ENCODE measurements at places on chromosomes 12 and 14.

DNA sequence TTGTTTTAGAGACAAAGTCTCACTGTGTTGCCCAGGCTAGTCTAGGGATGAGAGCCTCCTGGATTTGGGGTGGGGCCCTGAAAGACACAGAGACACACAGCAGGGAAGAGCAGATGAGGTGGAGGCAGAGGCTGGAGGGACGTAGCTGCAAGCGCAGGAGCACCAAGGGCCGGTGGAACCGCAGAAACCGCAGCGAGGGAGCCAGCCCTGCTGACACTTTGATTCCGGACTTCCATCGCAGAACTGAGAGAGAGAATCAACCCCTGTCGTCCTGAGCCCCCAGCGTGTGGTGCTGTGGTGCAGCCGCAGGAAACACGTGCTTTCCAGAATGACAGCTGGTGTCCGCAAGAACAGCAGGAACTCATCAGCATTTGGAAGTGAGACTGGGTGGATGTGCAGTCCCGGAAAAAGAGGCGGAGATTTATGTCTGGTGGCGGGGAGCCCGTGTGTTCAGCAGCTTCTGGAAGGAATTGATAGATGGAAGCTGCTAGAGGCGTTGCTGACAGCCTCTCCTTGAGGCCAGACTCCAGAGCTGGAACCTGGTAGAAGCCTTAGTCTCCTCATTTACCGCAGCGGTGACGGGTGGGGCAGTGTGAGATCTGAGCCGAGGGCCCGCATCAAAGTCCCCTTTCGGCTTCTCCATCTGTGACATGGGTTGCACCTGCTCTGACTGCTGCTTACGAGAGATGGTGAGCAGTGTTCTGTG, 21.9 kb upstream of the KLC1 start:
- DNase-seq: peak; percentile 73

- DNase-seq: no peak
These were observed 7.6 kb downstream of the CDCA4 start for GRCh38 chr14:105013150-105013785.

DNA sequence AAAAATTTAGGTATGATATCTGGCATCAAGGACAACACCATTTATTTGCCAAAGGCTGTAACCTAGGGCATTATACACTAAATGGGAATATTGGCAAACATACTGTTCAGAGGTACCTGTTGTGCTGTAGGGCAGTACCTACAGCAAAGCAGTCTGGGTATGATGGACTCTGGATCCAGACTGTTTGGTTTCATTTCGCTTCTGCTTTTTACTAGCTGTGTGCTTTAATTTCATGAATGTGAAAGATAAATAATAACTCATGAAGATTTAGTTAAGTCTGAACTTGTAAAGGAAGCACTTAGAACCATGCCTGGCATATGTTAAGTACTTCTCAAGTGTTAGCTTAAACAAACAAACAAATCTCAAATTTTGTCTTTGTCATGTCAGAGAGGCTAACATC, 17.7 kb upstream of the SLC38A2 start:
- no peak for DNase-seq

DNA sequence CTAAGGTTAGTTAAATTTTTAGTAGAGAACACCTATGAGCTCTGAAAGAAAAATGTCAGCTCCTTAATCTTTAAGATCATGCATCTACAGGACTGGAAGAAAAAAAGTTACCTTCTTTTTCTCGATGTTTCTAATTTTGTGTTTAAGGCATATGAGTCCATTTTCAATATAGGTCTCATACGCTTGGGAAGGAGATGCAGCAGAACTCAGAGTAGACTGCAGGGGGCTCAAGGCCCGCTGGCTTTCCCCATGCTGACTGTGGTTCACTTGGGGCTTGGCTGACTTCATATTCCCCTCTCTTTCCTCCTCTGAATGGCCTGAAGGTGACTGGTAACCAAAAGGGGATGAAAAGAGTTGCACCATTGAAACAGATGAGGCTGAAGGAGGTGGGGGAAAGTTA, 1.5 kb downstream of the CAPRIN2 start:
- no peak for DNase-seq

- no peak for DNase-seq
These were observed 25.3 kb downstream of the C2CD5 start for GRCh38 chr12:22518998-22519397.

DNA sequence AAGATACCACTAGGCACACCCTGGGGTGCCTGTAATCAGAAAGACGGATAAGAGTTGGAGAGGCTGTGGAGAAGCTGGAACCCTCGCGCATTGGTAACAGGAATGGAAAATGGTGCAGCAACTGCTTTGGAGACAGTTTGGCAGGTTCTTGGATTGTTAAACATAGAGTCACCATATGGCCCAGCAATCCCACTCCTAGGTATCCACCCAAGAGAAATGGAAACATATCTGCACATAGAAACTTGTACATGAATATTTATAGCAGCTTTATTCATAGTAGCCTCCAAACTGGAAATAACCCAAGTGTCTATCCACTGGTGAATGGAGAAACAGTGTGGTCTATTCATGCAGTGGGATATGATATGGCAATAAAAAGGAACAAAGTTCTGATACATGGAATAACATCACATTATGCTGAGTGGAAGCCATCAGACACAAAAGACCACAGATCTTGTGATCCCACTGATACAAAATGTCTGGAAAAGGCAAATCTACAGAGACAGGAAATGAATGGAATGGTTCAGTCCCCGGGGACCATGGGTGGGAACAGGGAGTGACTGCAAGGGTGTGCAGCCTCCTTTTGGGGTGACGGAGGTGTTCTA, 45.4 kb downstream of the JAG2 start:
- no peak for DNase-seq

DNA sequence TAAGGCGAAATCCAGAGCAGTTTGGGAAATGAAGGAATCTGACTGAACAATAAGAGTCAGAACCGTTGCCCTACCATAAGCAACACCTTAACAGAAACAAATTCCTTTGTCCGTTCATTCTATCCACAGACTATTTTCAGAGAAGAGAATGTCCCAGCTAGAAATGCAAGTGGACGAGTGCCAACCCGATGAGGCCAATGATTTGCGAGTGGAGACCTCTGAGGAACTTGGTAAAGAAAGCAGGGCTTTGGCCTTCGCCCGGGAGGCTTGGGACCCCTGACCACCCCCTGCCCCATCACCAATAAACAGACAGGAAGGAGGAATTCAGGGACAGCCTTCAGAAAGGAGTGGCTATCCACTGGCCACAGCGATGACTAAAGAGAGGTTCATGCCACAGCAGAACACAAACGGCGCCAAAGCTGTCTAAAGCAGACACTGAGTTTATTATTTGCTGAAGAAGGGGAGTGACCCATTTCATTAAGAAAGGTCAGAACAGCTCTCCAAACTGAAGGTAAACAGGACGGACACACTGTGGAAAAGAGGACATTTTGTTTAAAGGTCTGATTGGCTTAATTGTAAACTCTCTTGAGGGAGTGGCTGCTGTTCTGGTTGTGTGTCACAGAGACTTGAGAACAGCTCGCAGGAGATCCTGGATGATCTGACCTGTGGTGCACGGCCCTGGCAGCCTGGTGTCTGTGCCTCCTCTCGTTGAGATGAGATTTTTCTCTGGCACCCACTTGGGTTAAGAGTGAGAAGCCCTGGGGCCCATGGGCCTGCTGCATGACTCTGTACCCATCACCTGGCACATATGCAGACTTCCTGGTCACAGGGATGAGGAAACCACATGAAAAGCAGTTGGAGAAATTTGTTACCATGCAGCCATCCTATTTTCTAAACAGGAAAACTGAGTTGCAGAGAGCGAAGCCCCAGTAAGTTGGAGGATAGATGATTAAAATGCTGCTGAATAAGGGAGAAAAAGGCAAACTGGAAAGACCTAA, 142.0 kb upstream of the PZP start:
- DNase-seq: no peak

GRCh38 chr12:66735275-66735674, 56.4 kb upstream of the GRIP1 start:
- DNase-seq: no peak

- DNase-seq: no peak
These were observed 315.2 kb upstream of the G2E3 start for GRCh38 chr14:30243805-30244204.

DNA sequence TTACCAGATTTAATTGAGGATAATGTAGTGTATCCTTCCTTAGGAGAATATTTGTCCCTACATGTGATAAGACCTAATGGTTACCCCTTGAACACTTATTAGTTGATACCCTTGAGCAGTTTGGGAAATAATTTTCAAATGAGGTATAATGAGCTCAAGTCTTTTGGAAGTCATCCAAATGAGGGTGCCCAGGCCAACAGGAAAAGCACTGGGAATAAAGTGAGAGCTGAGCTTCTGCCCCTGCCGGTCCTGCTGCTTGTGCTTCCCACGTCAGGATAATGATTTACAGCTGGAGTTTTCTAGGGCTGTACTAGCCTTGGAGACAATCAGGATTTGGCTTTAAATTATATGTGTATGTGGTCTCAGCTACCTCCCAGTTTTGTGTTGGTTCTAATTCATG, 178.8 kb upstream of the FRMD6 start:
- no peak for DNase-seq

- DNase-seq: no peak
These were observed 28.9 kb upstream of the PPM1A start for GRCh38 chr14:60220084-60220483.

GRCh38 chr12:74317078-74317601, 220.5 kb upstream of the ATXN7L3B start:
- peak; percentile 31 for DNase-seq

DNA sequence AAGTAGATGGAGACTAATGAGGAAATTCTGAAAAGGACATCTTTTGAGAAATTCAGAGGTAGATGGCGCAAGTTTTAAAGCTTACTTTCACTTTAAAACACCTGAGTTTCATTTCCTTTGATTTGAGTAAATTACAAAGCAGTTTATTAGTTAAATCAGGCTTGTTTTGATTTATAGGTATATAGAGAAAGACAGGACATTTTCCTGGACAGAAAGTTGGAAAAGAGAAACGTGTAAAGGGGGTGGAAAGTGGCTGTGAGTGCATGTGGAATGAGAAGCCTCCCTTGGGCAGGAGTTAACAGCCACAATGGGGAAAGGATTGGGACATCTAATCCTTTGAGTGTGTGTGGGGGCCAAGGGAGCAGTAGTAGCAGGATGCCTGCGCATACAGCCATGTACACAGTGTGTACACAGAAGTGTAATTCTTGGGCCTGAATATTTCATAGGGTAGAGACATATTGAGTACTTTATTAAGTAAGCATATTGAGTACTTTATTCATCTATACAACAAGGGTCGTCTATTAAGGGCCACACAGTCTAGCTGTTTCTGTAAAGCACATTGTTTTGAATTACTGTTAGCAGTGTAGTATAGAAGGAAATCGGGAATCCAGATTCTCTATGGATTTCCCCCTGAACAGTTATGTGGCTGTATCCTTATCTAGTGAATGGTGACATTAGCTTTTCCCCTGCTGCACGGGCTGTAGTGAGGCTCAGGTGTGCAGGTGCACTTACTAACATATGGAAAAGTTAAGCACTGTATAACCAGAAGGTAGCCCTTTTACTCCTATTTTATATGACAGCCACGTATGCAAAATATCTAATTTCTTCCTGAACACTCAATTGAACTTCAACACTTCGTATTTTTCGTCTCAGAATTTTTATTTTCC, 19.1 kb downstream of the MARK3 start:
- DNase-seq: no peak

DNA sequence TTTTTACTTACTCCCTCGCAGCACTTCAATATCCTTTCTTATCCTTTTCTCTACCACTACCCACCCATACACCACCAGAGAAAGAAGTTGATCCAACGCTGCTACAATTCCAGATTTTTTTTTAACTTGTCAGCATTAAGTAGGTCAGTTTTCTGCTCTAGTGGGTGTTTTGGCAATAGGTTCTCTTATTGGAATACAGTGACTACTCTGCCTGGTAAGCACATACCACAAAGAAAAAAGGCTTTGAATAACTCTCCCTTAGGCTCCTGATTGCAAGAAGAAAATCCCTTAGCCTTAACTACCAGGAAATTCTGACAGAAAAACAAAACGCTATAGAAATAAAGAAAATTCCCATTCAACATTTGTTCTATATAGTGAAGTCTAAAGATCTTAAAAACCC, 72.0 kb downstream of the NUMB start:
- no peak for DNase-seq

DNA sequence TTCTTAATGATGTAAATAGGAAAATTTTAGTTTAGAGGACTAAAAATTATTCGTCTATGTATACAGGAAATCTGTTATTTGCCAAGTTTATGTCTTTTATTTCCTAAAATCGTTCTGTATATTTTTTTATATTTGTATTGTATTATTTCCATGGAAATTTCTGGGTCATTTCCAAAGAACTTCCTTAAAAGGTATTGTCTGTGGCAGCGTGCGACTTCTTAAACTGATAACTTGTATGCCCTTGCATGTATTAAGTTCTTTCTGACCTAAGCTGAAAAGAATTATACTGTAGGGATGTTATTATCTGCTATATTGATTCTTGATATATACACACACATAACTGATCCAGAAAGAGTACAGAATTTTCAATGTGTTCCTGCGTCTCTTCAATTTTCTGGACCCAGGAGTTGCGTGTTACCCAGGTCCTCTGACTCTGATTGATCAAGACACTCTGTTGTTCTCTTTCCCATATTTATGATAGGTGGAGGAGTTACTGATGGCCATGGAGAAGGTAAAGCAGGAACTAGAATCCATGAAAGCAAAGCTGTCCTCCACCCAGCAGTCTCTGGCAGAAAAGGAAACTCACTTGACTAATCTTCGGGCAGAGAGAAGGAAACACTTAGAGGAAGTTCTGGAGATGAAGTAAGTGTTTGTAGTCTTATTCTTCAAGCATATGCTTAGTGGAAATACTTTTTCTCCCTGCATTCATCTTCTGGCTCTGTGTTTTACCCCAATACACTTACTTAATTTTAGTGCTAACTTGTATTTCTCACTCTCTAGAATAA, 298.5 kb downstream of the ERC1 start:
- no peak for DNase-seq

- no peak for DNase-seq
These were observed 38.3 kb downstream of the FGD6 start for GRCh38 chr12:95179011-95179410.

DNA sequence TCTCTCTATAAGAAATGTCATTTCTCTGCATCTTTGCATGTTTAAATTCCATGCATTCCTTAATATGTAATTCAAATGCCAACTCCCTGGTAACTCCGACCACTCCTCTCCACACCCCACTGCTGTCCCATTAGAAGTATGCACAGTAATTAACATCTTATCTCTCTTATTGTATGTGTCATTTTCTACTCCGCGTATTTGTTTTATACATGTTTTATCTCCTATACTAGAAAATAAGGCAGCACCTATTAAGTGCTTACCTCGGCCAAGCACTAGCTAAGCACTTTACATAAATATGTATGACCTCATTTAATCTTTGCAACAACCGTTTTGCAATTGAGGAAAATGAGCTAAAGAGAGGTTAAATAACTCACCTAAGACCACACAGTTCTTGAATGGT, 469.8 kb downstream of the BCAT1 start:
- no peak for DNase-seq

GRCh38 chr14:104923640-104924420, 849 bp upstream of the PLD4 start:
- no peak for DNase-seq

GRCh38 chr12:52370926-52371608, 3.8 kb upstream of the KRT85 start:
- no peak for DNase-seq

GRCh38 chr12:47808050-47808449, 11.7 kb downstream of the HDAC7 start:
- no peak for DNase-seq
